ENCODE measurements at places on chromosomes 13 and 19.

- no peak for DNase-seq
These were observed 7.7 kb downstream of the IRGC start for GRCh38 chr19:43723588-43723987.

DNA sequence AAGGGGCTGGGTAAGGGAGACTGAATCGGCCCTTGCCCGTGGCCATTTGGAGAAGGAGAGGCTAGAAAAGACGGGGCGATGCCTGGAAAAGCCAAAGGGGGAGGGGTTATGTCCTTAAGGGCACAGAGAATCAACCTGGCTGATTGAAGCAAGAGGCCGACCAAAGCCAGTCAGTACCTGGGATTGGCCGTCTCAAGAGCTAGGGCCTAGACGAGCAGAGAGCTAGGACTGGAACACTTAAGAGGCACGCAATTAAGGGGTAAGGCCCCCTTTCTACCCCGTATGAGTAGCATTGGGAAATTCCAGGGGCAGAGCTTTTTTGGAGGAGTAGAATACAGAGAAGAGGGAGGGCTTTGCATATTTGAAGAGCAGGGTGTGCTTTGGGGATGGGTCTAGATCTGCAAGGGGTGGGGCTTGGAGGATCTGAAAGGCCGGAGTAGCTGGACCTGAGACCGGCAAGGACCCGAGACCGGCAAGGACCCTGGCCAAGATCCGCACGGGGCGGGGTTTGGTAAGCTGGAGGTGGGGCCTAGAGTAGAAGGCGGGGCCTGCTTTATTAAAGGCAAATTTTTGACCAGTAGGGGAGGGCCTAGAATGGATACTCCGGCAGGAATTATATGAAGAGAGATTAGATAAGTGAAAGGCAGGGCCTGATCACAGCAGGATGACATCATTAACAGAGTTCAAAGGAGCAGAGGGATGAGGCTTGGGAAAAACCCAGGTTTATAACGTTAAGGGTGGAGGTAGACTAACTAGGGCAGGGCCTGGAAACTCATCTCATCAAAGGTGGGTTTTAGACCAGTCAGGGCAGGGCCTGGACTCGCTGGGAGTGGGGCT lies 10.7 kb upstream of the CACNG6 start:
- no peak for DNase-seq

GRCh38 chr13:93881411-93881810 lies 598.1 kb downstream of the DCT start:
- DNase-seq: no peak

DNA sequence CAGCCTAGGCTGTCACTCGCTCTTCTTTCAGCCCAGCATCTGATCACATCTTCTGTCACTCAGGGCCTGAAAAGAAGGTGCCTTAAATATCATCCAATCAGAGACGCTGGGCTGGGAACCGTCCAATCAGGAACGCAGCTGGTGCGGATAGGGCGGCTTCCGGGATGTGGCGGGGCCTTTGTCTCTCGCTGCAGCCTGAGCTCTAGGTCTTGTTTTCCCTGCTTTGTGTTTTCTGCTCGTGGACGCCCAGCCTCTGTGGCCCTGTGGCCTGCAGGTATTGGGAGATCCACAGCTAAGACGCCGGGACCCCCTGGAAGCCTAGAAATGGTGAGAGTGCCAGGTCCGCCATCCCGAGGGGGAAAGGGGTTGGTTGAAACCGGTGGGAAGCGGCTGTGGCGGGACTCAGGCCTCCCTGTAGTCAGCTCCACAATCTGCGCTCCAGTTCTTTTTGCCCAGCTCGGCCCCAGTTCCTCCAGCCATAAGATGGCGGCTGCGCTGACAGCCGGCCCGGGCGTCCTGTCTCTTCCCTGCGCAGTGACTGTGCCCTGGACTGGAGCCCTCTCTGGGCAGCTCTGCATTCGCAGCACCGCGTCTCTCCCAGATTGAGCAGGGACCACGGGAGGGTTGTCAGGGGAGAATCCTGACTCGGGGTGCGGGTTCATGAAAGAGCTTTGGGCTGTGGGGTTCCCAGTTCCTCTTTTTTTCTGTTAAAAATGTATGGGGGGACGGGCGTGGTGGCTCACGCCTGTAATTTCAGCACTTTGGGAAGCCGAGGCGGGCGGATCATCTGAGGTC lies at the start of gene ZNF85:
Gene ZNF85 (plus strand): TSS at position 175 of the 795 bp plus-strand sequence. CDS start 150 bp downstream, at position 325.
- DNase-seq: peak; percentile 81

GRCh38 chr19:39398297-39398864 lies 7.2 kb downstream of the MED29 start:
- DNase-seq: peak; percentile 16

DNA sequence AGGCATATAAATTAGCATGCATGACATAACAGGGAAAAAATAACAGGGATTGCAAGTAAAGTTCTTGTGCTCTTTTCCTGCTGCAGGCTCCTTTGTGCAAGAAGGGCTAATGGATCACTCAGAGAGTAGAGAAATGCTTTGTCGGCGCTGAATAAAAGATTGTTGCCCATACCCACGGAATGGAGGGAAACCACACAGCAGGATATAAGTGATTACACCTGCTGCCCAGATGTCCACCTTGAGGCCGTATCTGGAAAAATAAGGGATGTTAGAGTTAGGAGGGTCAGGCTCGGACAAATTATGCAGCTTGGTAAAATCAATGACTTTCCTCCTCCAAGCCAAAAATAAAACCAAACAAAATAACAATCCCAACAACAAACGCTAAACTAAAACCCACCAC lies 322.3 kb downstream of the DCLK1 start:
- no peak for DNase-seq

GRCh38 chr19:3667037-3667638 lies 33.1 kb downstream of the PIP5K1C start:
- no peak for DNase-seq
